ENCODE measurements at places on chromosomes 1 and 21.

- no peak for DNase-seq
Measured at GRCh38 chr1:118944133-118944532, 44.0 kb downstream of the TBX15 start.

GRCh38 chr1:42152119-42152518 lies 1.1 kb upstream of the GUCA2B start:
- DNase-seq: no peak

GRCh38 chr1:232101231-232101630 lies 474.6 kb downstream of the DISC1 start:
- no peak for DNase-seq

DNA sequence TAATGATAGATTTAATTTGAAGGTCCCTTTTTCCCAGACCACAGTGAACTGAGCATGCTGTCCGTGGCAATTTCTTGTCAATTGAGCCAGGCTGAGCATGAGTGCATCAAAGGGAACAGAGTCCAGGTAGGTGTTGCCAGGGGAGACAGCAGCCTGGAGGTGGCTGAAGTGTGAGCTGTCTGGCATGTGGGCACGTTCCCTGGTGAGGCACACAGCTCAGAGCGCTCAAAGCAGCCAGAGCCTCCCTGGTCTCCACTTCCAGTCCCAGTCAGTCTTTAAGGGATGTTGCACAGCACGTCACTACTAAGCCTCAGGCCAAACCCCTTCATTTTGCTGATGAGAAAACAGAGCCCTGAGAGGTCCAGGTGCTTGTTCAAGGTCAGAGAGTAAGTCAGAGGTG lies 251.4 kb downstream of the MATN1 start:
- no peak for DNase-seq

- peak; percentile 79 for DNase-seq
Measured at GRCh38 chr1:27668808-27669723, 2.9 kb downstream of the IFI6 start.

DNA sequence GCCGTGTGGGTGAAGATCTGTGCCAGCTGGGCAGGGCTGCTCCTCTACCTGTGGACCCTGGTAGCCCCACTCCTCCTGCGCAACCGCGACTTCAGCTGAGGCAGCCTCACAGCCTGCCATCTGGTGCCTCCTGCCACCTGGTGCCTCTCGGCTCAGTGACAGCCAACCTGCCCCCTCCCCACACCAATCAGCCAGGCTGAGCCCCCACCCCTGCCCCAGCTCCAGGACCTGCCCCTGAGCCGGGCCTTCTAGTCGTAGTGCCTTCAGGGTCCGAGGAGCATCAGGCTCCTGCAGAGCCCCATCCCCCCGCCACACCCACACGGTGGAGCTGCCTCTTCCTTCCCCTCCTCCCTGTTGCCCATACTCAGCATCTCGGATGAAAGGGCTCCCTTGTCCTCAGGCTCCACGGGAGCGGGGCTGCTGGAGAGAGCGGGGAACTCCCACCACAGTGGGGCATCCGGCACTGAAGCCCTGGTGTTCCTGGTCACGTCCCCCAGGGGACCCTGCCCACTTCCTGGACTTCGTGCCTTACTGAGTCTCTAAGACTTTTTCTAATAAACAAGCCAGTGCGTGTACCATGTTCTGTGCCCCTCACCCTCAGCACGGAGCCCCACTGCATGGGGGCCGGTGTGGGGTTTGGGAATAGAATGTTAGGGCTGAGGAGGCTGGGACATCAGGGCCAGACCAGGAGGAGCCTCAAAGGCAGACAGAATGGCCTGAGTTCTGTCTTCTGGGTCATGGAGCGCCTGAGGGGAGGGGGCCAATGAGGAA lies 21.3 kb downstream of the SERINC2 start:
- no peak for DNase-seq

- no peak for DNase-seq
Measured at GRCh38 chr1:65764052-65764451, 28.6 kb upstream of the PDE4B start.

DNA sequence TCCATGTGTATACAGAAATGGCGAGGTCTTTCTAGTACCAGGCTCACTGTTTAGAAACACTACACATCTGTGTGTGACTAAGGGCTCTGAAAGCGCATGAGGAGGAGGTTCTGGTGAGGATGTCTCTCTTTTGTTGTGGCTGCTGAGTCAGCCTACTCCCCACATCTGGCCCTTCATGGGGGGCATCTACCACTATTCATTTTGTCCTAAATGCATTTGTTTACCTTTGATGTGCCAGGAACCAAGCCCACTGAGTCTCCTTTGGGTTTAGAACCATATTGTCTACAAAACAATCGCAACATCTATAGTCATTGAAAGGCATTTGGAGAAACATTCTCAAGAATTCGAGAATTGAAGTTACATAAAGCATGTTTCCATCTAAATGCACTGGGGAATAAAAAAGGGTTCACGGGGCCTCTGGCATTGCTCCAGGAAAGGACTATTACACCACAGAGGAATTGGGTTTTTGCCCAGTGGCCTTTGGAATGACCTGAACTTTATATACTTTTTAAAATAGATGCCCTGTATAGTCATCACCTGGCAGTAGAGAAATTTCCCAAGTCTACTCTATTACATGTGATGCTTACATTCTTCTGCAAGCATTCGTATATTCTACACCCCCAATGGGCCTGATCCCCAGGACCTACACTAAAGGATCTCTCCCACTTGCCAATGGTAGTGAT lies 35.1 kb upstream of the ADORA3 start:
- no peak for DNase-seq

DNA sequence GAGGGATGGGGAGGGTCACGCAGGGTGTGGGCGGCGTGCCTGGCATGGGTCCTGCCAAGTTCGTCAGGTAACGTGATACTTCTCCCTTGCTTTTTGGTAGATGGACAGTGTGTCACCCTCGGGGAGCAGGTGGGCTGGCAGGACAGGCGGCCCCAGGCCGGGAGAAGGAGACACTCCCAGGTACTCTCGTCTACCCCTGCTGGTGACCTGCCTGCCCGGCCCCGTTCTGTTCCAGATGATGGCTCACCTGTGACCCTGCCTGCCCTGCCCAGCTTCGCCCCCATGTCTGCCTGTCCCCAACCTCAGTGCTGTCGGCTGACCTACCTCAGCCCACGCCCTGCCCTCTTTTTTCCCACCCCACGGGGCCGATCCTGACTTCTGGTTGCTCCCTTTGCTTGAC lies 144.7 kb downstream of the PCBP3 start:
- no peak for DNase-seq

GRCh38 chr1:98981917-98982513 lies 22.6 kb downstream of the PLPPR5 start:
- no peak for DNase-seq
